ENCODE measurements at places on chromosomes 13 and 19. TPM values are rescaled to one million over a fixed set of nuclear protein-coding genes. Genes with fewer than 3 reads are reported as not detected.
A peak's percentile ranks its signal among the peaks of the same experiment; 100 is the strongest.

DNA sequence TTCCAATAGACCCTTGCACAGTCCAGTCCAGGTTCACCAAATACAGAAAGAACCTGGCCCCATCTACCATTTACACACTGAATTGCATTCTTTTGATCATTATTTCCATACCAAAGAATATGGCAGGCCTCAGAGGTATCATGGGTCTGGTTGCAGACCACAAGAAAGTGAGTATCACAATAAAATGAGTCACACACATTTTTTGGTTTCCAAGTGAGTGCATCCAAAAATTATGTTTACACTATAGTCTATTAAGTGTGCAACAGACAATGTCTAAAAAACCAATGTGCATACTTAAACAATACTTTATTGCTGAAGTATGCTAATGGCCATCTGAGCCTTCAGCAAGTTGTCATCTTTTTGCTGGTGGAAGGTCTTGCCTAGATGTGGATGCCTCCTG, 105.3 kb downstream of the SPACA7 start:
- DNase-seq = no peak

DNA sequence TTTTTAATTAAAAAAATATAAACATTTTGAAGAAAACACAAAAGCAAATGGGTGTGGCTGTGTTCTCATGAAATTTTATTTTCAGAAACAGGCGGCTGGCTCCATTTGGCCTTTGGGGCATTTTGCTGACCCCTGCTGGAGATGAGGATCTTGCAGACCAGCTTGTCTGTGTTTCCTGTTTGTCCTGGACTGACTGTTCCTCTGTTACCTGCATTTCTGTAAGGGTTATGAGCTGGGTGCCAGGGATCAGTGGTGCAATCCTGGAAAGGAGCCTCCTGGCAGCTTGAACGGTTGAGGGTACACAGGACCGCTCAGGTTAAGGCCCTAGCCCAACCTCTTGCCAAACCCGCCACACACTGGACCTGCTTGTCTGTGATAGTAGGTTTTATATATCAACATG, 49.9 kb downstream of the ZNF787 start:
- no peak for DNase-seq

Gene OR10H1
- not detected for polyA plus RNA-seq

Gene CGB7
- not detected for polyA plus RNA-seq

DNA sequence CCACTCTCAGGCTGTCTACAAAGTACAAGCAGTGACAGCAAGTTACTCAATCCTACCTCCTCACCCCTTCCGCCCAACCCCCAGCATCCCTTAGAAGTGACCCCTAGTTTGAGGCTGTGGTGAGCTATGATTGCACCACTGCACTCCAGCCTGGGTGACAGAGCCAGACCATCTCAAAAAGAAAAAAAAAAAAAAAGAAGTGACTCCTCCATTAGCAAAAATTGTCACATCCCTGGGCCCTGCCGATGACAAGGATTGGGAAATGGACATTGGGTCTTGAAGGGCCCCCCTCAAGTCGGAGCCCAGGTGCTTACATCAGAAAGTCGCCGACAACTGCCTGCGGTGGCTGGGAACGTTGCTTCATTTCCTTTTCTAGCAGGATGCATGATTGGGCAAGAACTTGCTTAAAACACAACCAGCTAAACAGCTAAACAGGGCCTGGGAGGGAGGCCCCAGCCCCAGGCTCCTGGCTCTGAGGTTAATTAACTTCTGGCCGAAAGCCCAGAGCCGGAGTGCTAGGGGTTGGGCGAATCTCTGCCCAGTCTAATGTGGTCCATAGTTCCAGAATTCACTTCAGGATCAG, 15.3 kb downstream of the RAB3D start:
- peak; percentile 61 for DNase-seq

Measured in B cell (primary cell).